ENCODE measurements at places on chromosomes 11 and 22.

GRCh38 chr11:541433-541885, 4.1 kb downstream of the LRRC56 start:
- DNase-seq, result no peak

- no peak for DNase-seq
These were observed at the start of gene NTM for GRCh38 chr11:131370090-131370751. TSS of gene NTM (plus strand) at chr11:131370615.

GRCh38 chr11:91630916-91631673, 593.5 kb upstream of the FAT3 start:
- no peak for DNase-seq

GRCh38 chr11:65341856-65342255, 8.2 kb downstream of the DPF2 start:
- no peak for DNase-seq

- no peak for DNase-seq
These were observed 24.6 kb upstream of the WNT7B start for GRCh38 chr22:46001426-46002106.

DNA sequence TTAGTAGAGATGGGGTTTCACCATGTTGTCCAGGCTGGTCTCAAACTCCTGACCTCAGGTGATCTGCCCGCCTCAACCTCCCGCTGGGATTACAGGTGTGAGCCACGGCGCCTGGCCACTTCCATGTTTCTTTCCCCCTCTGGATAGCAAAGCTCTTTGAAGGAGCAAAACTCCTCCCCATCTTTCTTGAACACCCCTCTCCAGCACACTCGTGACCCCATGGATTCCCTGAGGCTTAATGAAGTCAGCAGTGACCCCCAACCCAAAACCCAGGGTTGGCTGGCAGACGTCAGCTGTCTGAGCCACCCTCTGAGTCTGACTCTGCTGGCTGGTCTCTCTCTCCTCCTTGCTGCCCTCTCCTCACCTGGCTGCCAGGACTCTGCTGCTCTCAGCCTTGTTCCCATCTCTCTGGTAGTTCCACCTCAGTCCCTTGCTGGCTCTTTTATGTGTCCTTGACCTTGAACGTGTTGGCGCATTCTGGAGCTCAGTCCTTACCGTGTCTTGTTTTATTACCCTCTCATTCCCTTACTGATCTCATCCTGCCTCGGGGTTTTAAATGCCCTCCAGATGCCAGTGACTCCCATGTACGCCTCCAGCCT, 44.5 kb downstream of the PARVG start:
- DNase-seq, result no peak

GRCh38 chr11:4460151-4460550, 11.1 kb downstream of the OR52K2 start:
- no peak for DNase-seq

DNA sequence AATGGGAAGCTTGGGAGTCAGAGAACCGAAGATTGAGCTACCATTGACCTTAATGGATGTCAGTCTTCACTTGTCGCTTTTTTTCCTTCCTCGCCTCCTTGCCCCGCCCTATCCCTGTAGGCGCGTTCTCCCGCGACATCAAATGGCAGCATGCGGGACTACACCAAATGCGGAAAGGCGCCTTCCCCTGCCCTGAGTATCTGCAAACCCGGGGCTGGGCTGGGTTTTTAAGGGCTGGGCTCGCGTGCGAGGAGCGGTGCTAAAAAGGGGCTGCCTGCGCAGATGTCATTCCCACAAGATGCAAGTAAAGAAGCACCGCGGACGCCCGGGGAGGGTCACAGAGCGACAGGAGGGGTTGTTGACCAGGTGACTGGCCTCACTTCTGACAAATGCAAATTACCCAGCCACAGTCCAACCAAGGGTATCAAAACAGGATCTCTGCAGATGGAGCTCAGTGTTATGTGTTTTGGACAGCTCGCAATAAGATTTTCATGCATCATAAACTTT, 4.7 kb upstream of the FAM111B start:
- peak; percentile 14 for DNase-seq

DNA sequence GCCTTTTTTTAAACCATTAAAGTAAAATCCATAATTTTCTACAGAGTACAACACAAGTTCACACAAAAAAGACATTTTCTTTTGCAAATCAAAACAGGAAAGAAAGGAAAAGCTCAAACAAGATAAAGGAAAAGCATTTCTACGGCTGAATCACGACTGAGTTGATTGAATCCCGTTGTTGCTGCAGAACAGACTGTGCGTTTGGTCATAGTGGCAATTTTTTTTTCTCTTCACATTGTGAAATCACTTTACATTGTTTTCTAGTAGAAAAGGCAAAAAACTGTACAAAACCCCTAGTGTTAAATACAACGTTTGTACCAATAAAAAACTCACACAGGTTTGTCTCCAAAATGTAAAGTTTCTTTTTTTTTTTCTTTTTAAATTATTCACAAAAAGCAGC, 17.3 kb upstream of the RAPSN start:
- DNase-seq, result no peak

GRCh38 chr22:45859231-45860161, 117.5 kb downstream of the WNT7B start:
- no peak for DNase-seq

DNA sequence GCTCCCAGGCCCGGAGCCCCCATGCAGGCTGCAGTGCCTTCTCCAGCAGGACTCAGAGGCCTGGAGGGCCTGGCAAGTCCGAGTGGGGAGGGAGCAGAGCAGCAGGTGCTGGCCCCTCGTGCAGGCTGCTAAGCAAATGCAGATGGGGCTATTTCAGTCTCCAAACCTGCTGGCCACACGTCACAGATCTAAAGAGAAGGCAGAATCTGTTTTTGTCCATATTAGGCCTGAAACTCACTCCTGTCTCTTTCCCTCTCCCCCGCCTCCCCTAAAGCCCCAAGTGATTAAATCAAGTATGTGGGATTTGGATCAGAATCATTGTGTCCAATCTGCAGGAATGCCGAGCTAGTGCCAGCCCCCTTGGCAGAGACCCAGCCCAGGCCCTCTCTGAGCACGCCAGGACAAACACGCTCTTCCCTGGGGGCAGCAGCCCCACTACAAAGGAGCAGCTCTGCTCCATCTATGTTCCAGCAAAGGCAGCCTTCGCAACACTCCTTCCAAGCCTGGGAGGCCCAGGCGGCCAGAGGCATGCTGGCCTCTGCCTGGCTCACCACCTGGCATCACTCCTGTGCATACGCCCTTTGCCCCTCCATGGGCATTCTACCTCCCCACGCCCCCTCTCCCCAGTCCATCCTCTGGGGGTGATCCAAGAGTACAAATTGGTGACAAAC, 26.5 kb downstream of the RPL27A start:
- no peak for DNase-seq

- no peak for DNase-seq
These were observed 100.6 kb upstream of the HSD17B12 start for GRCh38 chr11:43579919-43580276.

- no peak for DNase-seq
These were observed 574.4 kb downstream of the OPCML start for GRCh38 chr11:132957881-132958280.

DNA sequence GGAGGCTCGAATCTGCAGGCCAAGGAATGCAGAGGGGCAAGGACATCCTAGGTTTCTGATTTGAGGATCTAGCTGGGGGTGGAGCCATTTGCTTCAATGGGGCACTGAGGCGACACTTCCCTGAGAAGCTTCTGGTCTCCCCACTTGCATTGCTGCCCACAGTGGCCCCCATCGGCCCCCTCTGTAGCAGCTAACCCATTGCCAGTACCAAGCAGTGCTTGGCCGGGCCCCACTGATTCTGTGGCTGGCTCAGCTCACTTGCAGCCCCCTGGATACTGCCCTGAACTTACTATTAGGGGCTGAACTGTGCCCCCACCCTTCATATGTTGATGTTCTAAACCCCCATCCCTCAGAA, 42.9 kb upstream of the SHISAL1 start:
- DNase-seq, result no peak

GRCh38 chr11:115929618-115930129, 425.5 kb upstream of the CADM1 start:
- no peak for DNase-seq

GRCh38 chr11:14886513-14886912, 5.5 kb downstream of the CYP2R1 start:
- DNase-seq, result no peak

DNA sequence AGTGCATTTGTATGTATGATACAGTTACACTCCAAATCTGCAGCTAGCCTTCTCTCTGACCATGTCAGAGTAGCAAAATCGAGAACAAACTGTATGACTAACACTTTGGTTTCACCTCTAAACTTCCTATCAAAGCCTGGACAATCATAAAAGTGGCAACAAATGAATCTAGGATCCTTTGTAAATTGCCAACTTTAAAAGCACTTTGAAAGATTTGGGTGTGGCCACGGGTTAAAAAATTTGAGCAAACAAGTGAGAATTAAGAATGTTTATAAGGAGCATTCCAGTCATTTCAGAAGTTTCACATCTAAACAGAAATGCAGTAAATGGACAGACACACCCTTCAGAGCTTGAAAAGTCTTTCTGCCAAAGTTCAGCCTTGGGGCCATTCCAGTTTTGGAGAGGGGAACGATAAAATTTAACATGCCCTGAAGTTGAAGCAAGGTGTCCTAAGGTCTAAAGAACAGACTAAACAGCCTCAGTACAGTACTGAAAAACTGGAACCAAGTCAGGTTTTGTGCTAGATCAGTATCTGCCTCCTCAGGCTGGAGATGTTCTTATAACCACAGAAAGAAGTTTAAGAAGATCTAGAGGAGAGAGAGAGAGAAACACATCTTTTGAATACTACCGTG, 181.9 kb upstream of the BDNF start:
- DNase-seq, result no peak

DNA sequence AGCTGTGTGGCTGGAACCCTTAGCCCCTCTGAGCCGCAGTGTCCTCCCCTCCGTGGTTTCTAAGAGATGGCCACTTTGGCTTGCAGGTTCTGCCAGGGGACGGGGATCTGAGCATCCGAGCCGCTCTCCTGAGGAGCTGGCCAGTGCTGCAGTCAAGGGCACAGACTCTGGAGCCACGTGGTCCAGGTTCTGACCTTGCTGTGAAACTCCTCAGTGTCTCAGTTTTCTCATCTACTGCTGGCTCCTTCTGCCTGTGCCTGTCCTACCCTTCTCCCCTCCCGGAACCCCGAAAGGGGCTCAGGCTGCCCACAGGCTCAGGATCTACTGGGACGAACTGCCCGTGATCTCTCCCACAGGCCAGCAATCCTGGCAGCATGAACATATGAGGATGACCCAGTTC, 65.4 kb upstream of the TTLL12 start:
- DNase-seq, result no peak

- no peak for DNase-seq
These were observed 9.2 kb upstream of the FAM83F start for GRCh38 chr22:39985383-39986035.

- no peak for DNase-seq
These were observed 2.1 kb downstream of the ROBO4 start for GRCh38 chr11:124895471-124895971.

GRCh38 chr11:132278801-132279574, 908.6 kb downstream of the NTM start:
- no peak for DNase-seq

DNA sequence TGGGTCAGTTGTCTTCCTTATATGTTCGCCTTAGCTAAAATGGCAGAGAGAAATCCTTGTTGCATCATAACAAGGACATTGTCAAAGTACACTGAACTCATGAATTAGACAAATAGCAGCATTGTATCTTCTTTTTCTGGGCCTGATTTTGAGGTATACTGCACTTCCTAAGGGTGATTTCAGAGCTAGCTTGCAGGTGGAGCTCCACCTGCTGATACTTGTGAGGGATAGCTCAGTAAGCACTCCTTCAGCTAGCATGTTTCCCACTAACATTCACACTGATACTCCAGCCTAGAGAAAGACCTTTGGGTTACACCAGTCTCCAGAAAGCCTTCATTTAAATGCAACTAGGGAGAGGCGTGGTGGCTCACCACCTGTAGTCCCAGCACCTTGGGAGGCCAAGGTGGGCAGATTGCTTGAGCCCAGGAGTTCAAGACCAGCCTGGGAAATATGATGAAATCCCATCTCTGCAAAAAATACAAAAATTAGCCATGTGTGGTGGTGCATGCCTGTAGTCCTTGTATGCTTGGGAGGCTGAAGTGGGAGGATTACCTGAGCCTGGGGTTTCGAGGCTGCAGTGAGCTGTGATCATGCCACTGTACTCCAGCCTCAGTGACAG, 29.8 kb downstream of the JAM3 start:
- no peak for DNase-seq

DNA sequence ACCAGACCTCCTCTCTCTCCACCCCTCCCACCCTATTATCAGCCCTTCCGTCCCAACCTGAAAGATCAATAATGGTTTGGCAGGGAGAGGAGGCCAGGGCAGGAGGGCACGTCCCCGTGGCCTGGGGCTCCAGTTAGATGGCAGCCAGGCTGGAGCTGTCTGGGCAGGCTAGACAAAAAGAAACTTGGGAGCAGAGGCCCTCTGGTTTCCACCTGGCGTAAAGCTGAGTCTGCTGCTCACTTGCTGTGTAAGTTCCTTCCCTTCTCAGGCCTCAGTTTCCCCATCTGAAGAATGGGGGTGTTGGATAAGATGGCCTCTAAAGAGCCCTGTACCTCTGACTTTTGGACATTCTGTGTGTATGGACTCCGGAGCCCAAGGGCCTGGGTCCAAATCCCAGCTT, 3.8 kb upstream of the RHOD start:
- DNase-seq, result no peak

GRCh38 chr11:10414659-10415058, 40.4 kb upstream of the AMPD3 start:
- DNase-seq, result no peak

DNA sequence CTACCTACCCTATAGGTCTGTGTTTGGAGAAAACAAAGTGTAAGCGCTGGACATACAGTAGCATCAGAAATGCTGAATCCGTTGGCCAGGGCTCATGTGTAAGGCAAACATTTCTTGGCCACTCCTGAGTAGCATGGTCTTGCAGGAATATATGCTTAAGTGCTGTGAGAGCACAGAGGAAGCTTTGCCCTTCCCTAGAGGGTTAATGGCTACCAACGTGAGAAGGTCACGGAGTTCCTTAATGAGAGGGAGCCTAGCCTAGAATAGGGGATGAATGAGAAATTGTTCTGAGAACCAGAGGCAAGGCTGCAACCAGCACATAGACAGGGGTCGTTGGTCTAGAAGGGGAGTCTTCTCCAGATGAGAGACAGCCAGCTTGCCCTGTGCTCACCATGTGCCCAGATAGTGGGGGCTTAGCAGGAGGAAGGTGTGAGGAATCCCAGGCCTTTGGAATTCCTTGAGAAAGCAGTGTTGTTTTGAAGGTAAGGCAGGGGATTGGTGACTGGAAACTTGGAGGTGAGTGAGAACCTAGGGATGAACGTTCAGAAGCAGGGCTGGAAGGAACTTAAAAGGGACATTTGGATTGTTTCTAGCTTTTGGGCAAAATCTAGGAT, 29.5 kb downstream of the RCOR2 start:
- no peak for DNase-seq

DNA sequence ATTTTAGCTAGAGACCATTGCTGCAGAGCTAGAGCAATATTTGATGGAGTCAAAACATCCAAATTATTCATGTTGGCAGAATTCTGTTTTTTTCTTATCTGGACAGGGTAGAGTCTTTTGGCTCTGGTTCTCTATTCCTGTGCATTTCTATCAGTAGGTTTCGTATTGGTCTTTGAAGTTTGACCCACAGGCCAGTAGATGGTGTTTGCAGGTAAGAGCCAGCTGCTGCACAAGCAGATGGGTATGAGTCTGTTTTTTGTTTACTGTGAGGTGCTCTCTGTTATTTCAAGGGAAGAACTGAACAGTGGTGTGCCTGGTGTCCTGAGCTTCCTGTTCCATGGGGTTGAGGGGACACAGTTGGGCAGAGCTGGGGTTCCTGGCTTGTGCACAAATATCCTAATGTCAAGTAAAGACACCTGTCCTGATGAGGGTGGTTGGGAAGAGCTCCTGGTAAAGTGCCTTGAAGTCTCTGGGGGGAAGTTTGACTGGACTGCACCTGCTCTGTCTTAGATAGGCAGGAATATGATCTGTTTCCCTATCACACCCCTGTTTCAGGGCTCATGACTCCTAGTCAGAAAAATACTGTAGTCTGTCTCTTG, 34.0 kb upstream of the SLC22A25 start:
- DNase-seq, result no peak

Measured in effector CD4-positive, alpha-beta T cell (primary cell).